ENCODE measurements at places on chromosomes 3 and 15.

DNA sequence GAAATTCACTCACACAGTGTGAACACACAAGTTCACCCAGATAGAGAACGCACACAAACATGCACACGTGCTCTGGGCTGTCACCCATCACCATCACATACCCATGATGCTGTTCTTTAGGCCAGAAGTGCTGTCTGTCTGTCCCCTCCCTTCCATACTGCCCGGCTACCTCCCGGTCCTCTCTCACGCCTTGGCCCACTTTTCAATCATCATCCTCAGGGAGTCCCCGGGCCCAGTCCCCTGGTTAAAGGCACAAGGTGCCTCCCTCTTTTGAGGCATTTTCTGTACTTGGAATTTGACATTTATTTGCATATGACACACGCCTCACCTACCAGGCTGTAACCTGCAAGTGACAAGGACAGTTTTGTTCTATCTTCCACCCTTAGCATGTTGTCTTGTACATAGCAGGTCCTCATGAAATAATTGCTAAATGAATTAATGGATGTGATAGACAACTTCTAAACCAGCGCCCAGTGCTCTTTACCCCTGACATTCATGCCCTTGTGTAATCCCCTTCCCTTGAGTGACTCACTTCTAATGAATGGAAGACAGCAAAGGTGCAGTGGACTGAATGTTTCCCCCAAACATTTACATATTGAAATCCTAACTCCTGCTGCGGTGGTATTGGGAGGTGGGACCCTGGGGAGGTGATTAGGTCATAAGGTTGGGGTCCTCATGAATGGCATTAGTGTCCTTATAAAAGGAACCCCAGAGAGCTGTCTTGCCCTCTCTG lies 73.9 kb upstream of the ADPGK start:
- no peak for DNase-seq

DNA sequence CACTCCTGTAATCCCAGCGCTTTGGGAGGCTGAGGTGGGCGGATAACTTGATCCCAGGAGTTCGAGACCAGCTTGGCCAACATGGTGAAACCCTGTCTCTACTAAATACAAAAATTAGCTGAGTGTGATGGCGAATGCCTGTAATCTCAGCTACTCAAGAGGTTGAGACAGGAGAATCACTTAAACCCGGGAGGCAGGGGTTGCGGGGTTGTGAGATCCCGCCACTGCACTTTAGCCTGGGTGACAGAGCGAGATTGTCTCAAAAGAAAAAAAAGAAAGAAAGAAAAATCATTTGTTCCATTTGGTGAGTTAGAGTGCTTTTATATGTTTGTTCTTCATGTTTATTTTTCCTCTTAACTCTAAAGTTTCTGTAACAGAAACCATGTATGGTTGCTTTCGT lies 7.3 kb downstream of the NCK1 start:
- no peak for DNase-seq

- no peak for DNase-seq
Measured at GRCh38 chr3:97880267-97880666, 58.5 kb downstream of the CRYBG3 start.

GRCh38 chr3:187678726-187679268 lies 8.6 kb upstream of the SST start:
- no peak for DNase-seq

DNA sequence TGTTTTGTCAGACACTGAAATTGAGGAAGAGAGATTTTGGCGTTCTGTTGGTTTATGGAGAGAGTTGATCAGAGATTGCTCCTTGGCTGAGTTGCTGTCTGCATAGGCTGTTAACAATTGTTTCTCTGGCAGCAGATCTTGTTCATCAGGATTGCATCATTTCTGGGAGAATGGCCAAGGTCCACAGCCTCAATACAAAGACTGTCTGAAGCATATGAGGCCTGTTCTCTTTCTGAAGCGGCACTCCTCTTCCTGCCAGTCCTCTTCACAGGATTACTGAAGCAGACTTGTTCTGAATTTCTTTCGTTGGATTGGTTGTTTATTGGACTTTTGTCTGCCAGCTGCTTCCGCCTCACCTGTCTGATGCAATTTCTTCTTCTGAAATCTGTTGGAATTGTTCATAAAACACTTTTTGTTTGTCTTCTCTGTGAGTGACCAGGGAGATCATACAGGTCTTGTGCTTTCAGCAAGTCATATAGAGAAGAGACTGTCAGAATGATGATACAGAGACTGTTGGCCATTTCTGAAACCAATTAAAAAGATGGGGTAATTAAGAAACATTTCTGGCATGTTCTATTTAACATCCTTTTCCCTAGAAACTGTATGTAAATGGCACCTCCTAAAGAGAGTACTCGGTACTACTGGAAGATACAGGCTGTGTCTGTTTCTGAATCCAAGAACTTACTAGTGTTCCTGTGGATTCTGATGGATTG lies 25.5 kb downstream of the SETD5 start:
- DNase-seq = no peak

GRCh38 chr15:100794008-100794407 lies 85.6 kb upstream of the ALDH1A3 start:
- DNase-seq = no peak

DNA sequence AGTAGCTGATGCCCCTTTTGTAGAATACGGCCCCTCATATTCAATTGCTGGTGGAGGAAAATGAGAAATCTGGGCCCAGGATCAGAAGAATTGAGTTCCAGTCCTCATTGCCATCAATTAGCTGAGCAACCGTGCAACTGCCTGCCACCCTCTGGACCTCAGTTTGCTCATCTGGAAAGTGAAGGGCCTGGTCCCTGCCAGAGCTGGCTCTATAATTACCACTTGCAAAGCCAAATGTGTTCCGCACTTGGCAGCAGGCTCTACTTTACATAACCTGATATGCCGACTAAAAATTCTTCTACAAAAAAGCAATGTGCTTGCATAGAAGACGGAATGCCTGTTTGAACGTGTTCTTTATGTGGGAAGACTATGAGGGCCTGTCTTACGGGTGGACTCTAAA lies 8.6 kb upstream of the ITGB5 start:
- no peak for DNase-seq
